Stimulated activated CD4-positive, alpha-beta T cell treated with anti-CD3 and anti-CD28 coated beads, Interleukin-15, amount 100 ng/mL, for 1 hour (primary cell): ENCODE measurements at places on chromosomes 2 and 18.
A peak's percentile ranks its signal among the peaks of the same experiment; 100 is the strongest.

GRCh38 chr18:41993151-41993550 lies 38.1 kb downstream of the PIK3C3 start:
- no peak for DNase-seq

DNA sequence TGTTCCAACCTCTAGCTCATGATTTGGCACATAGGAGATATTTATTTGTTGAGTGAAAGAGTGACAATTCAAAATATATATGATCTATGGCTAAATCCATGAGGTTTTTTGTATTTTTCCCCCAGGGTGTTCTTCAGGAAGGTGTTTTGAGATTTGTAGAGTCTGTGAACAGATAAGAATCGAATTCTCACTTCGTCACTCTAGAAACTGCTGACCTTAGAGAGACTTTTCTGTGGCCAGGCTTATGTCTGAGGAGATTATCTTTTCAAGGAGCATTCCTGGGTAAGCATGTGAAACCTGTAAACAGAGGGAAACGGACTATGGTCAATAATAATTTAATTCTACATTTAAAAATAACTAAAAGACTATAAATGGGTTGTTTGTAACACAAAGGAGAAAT lies 849 bp upstream of the ITGB6 start:
- no peak for DNase-seq

DNA sequence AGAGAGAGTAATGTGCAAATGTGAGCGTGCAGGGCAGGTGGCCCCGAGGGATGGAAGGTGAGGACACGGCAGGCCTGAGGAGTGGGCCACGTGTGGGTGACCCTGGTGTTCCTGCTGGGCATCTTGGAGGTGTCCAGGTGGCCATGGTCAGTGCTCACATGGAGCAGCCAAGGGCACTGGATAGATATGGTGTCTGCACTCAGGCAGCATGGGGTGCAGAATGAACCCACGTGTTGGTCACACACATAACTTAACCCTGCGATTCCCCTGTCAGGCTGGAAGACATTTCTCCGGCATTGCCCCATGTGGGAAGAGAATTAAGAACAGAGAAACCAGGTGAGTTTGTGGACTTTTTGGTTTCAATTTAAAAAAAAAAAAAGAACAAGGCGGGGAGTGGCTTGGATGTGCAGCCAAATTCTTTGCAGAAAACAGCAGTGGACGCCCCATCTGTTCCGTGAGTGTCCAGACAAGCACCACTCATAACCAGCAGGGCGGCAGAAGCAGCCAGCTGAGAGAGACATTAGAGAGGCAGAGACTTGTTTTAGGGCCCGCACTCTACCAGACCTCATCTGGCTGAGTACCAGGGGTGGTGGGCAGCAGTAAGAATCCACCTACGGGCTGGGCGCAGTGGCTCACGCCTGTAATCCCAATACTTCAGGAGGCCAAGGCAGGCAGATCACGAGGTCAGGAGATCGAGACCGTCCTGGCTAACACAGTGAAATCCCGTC lies 249.8 kb downstream of the ACKR3 start:
- no peak for DNase-seq

DNA sequence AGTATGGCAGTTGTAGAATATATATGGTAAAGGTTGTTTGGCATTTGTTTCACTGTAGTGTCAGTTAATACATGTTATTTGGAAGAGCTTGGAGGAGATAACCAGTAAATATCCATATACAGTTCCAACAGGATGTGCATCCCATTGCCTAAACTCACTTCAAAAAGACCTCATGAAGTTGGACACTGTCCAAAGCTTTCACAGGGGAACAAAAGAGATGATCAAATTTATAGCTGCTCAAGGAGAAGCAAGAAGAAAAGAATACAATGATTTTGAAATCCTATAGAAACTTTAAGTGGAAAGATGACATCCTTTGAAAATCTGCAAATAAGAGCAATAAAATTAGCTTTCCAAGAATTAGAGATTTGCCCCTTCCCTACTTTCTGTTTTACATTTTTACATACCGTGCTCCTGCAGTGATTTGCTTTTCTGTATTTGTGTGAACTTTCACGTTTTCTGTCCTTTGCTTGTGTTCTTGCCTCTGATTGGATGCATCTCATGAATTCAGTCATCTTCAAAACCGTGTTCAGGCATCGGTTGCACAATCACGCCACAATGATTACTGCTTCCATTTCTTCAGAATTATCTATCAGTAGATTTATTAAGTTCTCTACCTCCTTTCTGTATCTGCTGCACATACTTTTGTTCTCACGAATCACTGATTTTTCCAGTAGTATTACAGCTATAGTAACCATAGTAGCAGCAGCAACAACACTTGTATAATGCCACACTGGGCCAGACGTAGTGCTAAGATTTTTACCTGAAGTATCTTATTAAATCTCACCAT lies 83.8 kb downstream of the PARD3B start:
- DNase-seq: no peak

DNA sequence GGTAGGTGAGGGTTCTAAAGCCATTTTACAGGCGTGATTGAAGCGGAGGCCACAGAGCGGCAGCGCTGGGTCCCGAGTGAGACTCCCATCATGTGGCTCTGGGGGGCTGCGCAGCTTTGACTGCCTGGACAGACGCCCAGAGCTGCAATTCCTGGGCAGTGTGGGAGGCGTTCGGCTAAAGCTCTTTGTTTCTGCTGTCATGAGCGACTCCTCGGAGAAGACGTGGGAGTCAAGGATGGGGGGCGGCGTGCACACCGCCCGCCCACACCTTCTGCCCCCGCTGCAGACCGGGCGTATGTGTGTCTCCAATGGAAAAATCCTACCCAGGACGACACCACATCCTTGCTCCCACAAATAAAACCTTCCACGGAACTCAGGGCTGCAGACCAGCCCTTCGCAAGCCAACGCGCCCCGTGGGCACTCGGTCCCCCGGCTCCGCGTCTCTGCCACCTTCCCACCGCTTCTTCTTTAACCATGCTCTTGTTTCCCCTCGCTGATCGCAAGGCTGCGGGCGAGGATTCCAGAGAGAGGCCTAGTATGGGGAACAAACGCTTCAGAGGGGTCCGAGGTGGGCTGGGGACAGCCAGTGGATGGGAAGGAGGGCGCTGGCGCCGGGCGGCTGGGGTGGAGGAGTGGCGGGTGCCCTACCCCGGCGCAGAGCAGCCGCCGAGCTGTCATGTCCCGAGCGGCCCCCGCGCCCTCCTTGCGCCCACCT lies 680 bp upstream of the LBH start:
- DNase-seq: no peak

DNA sequence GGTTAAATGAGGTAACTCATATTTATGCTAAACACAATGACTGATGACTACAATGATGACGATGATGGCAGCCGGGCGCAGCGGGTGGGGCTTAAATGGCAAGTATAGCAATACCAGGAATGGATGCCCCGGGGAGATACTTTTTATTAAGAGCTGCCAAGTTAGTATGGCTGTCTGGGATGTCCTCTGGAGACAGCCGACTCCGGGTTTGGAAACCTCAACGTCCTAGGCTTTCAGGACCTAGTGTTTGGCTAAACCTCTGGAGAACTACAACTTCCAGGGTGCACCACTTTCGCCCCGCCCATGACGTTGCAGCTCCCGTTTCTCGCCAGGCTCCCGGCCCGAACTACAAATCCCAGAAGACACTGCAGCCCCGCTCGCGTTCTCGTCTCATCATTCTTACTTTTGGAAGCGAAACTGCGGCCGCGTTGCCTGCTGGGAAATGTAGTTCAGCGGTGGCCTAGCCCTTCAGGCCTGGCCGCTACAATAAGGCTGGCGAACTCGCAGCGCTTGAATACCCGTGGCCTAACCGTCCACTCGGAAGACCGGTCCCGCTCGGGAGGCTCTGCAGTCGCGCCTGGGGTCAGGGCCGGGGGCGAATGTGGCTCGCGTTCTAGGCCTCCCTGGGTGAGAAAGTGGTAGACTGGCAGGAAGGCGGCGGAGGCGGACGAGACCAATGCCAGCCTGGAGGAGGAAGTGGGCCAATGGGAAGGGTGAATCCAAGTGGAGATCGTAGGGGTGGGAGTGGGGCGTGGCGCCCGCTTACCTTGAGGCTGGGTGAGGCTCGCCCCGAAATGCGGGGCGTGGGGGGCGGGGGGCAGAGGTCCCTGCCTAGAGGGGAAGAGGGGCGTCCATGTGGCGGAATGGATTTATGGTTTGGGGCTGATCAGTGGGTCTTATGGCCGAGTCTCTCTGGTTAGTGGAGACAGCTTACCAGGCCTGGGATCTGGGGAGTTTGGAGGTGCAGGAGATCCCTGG lies at the start of gene SMARCAL1:
TSS of gene SMARCAL1 (plus strand) at position 463 of the 978 bp plus-strand sequence. CDS start 2,221 bp downstream, outside the sequence.
- peak; percentile 93 for DNase-seq

DNA sequence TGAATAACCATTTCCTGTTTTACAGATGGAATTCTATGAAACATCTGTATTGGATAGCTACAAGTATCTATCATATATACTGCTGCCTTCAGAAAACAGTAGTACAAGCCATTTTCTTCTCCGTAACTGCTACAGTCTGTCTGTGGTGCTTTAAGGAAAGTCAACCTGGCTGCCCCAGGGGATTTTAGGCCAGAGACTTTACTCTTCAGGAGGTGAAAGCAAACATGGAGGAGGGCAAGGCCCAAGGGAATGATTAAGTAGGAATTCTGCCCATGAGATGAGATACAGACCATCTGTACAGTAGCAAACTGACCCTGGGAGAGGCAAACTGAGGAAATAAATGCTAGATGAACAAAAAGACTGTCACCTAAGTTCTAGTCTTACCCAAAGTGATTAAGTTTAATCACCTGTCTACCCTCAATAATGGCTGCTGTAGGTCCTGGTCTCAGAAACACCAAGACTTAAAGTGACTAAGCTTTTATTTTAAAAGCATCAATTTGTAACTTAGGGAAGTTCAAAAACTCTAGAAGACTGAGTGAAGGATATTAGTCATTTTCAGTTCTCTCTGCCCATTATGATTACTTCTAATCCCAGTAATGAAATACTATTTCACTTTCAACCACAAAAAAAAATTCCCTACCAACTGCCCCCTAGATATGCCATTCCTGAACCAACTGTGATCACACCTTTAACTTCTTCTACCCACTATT lies 14.8 kb downstream of the MBD2 start:
- DNase-seq: no peak

- DNase-seq: no peak
Measured at GRCh38 chr2:232447638-232448303, 8.2 kb upstream of the ALPI start.

DNA sequence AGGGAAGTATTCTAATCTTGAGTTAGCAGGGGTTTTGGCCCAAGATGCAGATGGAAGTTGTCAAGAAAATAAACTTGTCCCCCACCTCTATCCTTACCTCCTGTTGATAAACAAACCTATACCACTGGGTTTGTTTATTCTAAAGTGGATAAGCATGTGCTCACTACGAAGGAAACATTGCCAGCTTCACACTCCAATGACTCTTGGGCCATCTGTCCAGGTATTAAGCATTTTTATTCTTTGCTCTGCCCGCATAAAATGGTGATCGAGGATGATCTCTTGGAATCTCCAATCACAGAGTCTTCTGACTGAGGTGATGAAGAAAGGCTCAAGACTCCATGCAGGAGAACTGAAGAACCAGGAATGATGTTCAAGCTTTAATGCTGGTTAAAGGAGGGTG lies 1908.4 kb upstream of the PIK3C3 start:
- DNase-seq: no peak

- DNase-seq: no peak
Measured at GRCh38 chr18:23805898-23806297, 116.6 kb downstream of the LAMA3 start.

DNA sequence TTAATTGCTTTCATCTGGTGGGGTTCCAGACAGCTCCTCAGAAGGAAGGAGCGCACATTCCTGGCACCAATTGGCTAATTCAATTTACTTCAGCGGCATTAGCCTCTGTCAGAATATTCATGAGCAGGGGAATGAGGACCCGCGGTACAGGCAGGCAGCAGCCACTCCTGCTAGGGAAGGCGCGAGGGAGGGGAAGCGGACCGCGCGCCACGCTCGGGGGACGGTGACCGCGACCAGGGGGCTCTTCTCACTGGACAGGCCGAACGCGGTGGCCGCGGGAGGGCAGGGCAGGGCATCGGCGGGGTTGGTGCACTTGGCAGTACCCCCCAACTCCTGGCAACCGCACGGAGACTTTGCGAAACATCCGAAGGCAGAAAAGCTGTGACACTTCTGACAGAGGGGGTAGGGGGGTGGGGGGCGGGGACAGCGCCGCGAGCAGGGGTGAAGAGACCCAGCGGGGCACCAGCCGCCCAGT lies at the start of gene CDH20:
TSS of gene CDH20 (plus strand) at position 160 of the 475 bp plus-strand sequence.
- no peak for DNase-seq

DNA sequence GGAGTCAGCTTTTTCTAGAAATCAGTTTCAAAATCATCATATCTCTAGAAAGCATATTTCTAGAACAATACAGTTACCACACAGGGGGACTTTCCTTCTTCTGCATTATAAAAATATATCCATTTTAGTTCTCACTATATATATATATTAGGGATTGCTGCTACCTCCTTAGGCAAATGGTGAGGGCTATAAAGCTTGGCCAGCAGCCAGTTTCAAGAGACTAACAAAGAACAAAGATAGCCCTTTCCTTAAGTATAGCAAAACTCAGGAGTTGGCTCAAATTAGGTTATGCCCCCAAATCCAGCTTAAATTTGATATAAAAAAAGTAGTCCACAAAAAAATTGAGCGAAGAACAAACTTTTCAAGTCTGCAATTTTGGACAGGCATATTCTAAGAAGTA lies 70.0 kb downstream of the EIF2AK3 start:
- DNase-seq: no peak

GRCh38 chr18:76476665-76477561 lies 18.1 kb downstream of the ZNF516 start:
- DNase-seq: no peak

GRCh38 chr2:32951672-32952071 lies 4.9 kb downstream of the LTBP1 start:
- DNase-seq: no peak

DNA sequence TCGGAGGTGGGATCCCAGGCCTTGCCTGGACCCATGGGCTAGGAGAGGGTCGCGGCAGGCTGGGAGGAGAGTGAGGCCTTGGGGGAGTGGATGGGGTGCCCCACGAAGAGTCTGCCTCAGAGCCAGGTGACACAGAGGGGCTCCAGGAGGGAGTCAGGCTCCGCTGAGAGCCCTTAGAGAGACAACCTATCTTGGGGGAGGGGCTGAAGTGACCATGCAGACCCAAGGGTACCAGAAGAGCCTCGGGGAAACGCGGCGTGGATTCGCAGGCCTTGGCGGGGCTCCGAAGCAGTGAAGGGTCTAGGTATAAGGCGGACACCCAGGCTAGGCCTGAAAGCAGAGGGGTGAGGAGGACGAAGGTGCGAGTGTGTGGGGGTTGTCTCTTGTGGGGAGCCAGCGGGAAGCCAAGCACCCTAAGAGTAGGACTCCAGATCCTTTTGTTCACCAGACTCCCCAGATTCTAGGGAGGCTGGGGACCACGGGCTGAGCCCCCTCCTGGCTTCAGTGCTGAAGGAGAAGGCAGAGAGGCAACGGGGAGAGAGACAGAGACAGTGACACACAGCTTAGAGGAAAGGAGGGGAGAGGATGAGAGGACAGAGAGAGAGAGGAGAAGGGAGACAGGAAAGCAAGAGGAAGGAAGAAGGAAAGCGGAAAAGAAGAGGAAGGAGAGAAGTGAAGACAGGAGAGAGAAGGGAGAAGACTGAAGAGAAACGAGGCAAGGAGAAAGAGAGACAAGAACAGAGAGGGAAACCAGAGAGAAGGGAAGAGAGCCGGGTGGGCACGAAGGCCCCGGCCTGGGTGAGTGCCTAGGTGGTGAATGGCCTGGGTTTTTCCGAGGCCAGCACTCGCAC lies 1.1 kb upstream of the HOXD11 start:
- no peak for DNase-seq

GRCh38 chr2:208830203-208830602 lies 423.6 kb downstream of the PTH2R start:
- DNase-seq: no peak

GRCh38 chr2:232008907-232009638 lies 47.6 kb downstream of the DIS3L2 start:
- DNase-seq: no peak
